Osteoblast (primary cell): ENCODE measurements at places on chromosomes 2 and 18.

- no peak for DNase-seq
Measured at GRCh38 chr2:223260681-223261080, 208.7 kb downstream of the KCNE4 start.

- DNase-seq = no peak
Measured at GRCh38 chr2:53777134-53777533, 9.5 kb downstream of the CHAC2 start.

DNA sequence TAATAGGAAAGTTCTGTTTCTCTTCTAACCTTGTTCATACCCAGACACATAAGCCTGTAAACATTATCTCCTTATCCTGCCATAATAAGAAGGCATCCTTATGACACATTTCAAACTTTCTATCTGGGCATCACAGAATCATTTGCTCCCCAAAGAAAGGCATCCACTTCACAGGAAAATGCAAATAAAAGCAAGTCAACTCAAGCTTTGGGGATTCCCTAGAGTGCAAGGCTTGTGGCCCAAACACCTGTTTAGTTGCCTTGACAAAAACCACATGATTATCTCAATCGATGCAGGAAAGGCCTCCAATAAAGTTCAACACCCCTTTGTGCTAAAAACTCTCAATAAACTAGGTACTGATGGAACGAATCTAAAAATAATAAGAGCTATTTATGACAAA, 195.7 kb upstream of the GALNT5 start:
- no peak for DNase-seq

DNA sequence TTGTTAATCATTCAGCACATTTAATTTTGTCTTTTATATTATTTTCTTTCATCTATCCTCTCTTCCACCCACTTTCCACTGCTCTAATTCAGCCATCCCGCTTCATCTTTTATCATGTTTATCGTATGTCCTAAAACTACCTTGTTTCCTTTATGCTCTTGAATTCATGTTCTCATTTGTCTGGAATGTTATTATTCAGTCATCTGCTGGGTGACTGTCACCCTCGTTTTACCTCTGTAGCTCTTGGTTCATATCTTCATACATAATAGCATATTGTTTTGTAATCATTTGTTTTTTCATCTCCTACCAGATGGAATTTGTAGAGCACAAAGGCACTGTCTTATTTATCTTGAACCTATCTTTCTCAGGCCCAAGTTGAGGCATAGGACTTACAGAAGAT, 37.0 kb downstream of the SMCHD1 start:
- no peak for DNase-seq

DNA sequence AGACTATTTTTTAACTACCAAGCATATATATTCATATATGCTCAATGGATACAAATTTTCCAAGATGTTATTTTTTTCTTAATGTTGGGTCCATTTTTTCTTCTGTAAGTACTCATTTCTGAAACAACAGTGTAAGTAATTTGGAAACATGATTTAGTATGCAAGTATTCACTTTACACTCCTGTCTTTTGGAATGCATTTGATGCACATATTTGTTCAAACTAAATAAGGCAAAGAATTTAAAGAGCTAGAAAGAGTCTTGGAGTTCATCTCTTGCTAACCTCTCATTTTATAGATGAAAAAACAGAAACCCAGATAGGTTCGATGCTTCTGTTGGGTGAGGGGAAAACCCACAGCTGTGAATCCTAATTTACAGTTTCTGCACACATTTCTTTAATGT, 439.5 kb upstream of the RAB12 start:
- DNase-seq = no peak

DNA sequence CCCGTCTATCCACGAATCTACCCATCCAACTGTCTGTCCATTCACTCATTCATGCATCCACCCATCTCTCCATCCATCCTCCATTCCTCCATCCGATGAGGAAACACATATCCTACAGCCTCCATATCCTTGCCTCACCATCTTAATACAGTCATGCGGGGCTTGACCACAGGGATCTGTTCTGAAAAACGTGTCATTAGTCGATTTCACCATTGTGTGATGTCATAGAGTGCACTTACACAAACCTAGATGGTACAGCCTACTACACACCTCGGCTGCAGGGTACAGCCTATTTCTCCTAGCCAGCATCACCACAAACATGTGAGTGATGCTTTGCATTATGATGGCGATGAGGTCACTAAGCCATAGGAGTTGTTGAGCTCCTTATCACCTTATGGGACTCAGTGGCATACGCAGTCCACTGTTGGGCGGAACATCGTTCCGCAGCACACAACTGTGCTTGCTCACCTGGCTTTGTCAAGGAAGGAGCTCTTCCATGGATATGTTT, 1.9 kb upstream of the NT5DC4 start:
- DNase-seq = no peak

DNA sequence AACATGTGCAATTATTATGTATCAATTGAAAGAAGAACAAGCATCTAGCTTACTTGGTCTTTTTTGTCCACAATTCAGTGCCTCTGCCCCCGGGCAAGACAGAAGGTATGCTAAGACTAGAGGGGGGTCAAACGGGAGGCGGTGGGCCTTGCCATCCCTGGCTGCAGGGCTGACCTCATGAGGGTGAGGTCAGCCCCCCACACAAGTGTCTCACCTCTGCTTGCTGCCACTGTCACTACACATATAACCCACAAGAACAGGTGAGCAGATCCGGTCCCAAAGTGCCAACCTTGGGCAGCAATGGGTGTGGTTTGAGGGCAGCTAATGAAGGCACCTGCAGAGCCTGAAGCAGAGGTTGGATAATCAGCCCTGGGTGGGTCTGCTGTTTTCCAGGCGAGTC, 71.5 kb downstream of the EDAR start:
- DNase-seq = no peak

- no peak for DNase-seq
Measured at GRCh38 chr18:32701313-32701712, 71.5 kb downstream of the KLHL14 start.
